ENCODE measurements at places on chromosomes 2 and 18. TPM values are rescaled to one million over a fixed set of nuclear protein-coding genes. Genes with fewer than 3 reads are reported as not detected.

GRCh38 chr2:44291281-44292248 is 16.3 kb downstream of the SLC3A1 start:
- DNase-seq = peak; percentile 93

GRCh38 chr18:45231617-45232016 is 383.7 kb upstream of the SLC14A2 start:
- peak; percentile 50 for DNase-seq

DNA sequence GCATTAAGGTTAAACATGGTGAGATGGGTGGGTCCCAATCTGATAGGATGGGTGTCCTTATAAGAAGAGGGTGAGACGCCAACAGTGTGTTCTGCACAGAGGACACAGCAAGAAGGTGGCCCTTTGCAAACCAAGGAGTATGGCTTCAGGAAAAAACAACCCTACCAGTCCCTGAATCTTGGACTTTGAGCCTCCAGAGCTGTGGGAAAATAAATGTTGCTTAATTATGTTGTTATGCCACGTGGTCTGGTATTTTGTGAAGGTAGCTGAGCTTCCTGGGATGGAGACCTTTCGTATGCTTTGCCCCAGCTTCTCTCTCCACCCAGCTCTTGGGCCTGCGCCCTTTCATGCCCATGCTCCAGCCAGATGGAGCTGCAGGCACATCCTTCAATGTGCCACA is 114.2 kb upstream of the EPC2 start:
- DNase-seq = no peak

DNA sequence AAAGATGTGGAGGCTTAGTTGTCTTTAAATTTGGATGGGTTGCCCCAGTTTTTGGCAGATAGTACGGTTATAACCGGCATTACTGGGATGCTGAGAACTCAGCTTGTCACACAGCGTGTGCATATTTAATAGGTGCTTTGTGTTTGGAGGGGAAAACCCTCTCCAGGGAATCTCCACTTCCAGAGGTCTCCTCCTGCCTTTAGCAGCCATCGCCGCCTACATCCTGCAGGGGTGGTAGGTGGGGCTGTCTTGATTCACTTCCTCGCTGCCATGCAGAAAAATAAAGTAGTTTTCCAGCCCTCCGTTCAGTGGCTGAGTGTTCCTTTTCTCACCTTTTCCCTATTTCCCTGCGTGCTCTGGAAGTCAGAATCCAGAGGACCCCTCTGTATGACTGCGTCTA is 76.4 kb downstream of the ITGB1BP1 start:
- no peak for DNase-seq

DNA sequence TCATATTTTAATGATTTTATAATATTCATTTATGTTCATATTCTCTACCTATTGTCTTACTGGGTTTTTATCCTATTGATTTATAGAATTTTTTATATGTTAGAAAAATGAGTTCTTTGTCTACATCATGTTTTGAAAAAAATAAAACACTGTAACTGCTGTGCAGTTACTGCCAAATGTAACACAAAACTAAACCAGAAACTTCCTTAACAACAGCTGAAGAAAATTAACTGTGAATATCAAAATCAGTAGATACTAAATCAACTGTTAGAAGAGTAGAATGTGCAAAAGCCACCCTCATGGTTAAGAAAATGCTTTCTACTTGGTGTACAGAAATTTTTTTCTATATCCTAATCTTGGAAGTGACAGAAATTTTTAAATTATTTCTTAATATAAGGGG is 69.5 kb downstream of the PTRHD1 start:
- DNase-seq = no peak

DNA sequence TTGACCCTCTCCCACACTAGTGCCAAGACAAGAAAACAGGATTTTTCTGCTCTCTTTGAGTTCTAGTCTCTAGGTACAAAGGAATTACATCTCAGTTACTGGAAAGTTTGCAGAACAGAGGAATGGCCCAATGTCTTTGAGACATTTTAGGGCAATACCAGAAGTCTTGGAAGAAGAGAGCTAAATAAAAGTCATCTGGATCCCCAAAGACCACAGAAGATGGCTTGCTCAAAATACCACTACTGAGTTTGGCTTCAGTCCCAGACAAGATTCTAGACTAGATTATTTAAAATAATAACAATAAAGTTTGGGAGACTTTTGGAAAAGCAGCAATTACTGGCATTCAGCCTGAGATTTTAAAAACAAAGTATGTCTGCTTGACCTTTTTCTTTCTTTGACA is 61.9 kb upstream of the HK2 start:
- no peak for DNase-seq

DNA sequence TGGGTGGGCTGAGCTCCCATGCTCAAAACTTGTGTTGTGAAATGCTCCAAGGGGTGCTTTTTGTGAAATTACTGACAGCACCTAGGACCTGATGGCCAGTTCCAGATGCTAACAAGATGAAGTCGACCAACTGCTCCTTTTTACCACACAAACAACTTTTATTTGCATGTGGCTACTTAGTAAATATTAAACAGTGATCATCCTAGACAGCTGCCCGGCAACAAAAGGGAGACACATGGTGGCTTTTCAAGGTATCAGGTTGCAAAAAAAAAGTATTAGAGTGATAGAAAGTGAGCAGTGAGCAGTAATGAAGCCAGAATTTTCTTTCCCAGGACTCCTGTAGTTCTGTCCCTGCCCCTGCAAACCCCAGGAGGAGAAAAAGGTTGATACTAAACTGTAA is 118.5 kb downstream of the RPIA start:
- DNase-seq = no peak

GRCh38 chr2:71609441-71609840 is 156.1 kb downstream of the DYSF start:
- DNase-seq = peak; percentile 41

GRCh38 chr2:202723746-202724145 is 89.0 kb downstream of the FAM117B start:
- DNase-seq = no peak

The HOXD9 gene
- total RNA-seq = not detected

The EPHA4 gene
- total RNA-seq = 30.1 TPM

The ZC3H6 gene
- 7.4 TPM for total RNA-seq

The CYP26B1 gene
- 0.77 TPM for total RNA-seq

The RGPD4 gene
- total RNA-seq = not detected

The NT5DC4 gene
- total RNA-seq = not detected

The SCN9A gene
- 7.8 TPM for total RNA-seq
